Suppressor macrophage treated with lipopolysaccharide for 4 hours (primary cell): ENCODE measurements at places on chromosomes 12 and 14.
A peak's percentile ranks its signal among the peaks of the same experiment; 100 is the strongest.

DNA sequence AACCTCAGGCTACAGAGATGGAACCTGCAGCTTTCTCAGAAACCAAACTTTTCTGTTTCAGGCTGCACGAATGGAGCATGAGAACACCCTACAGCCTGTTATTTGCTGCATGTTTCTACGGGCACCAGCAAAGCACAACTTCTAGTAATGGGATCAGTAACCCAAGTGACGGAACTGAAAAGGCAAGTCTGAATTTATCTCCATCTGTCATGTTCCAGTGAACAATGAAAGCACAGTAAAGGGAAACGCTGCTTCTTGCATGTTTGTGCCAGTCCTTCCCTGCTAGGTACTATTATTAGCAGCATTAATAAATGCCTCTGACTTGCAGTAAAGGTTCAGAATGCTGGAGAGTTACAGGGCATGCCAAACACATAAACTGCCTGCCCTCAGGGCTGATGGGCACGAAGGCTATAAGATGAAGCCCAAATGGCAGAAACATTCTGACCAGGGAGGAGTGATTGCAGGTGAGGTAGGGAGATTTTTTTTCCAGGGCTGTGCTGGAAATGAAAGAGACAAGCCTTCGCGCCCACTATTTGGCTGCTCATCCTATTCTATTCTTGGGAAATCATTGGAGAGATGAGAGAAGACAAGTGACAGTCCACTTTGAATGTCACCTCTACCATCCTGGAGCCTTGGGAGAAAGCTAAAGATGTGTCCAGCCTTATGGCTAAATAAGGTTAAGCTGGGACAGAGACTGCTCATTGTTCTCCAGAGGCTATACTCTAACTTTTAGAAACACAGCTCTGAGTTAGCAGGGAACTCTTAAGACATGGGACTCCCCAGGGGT is 100.4 kb upstream of the PLXNC1 start:
- no peak for DNase-seq

DNA sequence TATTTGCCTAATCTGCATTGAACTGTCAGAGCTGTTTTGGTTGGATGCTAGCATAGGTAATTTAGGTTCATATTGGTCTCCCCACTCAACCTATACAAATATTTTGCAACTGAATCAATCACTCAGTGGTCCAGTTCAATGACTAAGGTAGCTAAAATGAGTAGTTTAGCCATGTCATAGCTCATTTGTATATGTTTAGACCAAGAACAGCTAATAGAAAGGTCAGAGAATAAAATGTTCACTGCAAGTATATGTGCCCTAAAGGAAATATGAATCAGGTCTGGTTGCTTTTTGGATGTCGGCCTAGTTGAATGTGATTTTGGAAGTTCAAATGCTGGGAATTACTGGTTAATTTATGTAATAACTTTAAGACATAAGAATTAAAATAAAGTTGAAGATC is 883.9 kb downstream of the LRFN5 start:
- no peak for DNase-seq

GRCh38 chr14:49879646-49880204 is 13.2 kb upstream of the ARF6 start:
- DNase-seq: peak; percentile 67

GRCh38 chr12:104707194-104707593 is 250.4 kb downstream of the CHST11 start:
- no peak for DNase-seq

DNA sequence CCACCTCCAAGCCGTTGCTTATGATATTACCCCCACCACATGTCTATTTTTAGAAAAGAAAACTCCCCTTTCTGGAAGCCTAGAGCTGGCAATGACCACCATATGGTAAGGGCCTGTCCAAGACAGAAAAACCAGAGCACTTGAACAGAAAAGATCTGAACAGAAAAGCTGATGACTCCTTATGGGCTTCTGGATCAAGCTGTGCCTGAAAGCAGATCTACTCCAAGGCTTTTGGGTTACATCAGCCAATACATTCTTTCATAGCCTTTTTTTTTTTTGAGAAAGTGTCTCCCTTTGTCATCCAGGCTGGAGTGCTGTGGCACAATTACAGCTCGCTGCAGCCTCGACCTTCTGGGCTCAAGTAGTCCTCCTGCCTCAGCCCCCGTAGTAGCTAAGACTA is 16.8 kb upstream of the OAS2 start:
- DNase-seq: no peak

DNA sequence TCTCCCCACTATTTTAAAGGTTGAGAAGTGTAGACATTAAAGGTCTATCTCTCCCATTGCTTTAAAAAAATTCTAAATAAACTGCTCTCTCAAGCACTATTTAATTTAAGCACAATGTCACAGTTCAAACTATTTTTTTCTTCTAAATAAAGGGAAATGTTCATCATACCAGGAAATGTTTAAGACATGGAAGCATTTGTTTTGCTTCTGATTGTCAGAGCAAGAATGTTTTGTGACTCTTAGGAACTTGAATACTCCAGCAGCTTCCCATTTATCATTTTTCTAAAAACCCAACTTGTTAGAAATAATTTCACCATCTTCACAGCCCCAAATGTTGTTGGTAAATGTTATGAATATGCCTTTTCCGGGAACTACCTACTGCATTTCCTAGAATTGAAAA is 121.8 kb upstream of the NTF3 start:
- DNase-seq: no peak

DNA sequence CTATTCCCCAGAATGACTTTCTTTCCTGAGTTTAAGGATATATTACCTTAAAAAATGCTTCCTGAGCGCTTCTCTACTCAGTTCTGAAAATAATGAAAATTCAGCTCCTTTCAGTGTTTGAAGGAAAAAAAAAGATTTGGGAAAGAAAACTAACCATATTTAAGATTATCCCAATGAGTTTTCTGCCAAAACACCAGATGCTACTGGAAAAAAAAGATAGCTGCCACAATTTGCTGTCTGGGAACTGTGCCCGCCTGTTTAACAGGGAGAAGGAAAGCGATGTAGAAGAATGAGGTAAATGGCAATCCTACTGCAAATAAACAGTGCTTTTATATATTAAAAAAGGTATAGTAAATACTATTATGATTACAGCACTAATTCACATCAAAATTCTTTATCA is 367.6 kb upstream of the PRICKLE1 start:
- no peak for DNase-seq

- no peak for DNase-seq
These were observed 30.7 kb downstream of the TMEM229B start for GRCh38 chr14:67457782-67458181.

- no peak for DNase-seq
These were observed 20.5 kb downstream of the DERA start for GRCh38 chr12:15931590-15932053.

DNA sequence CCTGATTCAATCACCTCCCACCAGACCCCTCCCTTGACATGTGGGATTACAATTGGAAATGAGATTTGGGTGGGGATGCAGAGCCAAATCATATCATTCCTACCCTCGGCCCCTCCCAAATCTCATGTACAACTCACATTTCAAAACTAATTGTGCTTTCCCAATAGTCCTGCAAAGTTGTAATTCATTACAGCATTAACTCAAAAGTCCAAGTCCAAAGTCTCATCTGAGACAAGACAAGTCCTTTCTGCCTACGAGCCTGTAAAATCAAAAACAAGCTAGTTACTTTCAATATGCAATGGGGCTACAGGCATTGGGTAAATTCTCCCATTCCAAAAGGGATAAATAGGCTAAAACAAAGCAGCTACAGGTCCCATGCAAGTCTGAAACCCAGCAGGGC is 634.6 kb downstream of the SLC6A15 start:
- DNase-seq: no peak

DNA sequence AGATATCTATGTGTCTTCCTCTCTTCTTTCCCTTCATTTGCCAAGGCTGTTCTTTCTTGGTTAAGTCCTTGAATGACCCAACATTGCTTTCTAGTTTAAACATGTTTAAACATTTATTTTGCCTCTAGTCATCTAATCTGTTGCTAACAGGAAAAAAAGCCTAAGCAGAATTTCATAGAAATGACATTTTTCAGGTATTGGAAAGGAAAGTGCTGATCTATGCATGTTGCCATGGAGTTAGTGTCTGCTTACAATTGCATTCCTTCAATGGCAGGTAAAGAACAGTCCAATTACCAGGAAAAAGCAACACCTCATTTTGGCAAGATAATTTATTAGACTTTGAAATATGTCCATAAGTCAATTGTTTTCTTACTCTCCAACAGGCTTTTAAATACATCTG is 21.5 kb upstream of the SLC2A13 start:
- DNase-seq: no peak

DNA sequence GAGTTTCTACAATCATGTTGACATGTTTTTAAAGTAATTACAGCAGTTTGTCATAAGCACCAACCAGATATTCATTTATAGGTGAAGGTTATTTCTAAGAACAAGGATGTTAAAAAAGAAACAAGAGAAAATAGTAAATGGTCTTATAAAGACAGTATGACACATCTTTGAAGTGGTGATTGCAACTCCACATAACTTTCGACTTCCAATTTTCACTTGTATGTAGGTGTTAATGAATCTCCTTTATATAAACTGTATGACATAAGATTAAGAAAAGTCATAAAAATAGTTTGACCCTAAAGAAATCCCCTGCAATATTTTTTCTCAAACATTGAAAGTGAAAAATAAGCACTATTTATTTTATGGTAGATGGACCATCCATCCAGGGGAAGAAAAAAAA is 144.8 kb upstream of the PTPRQ start:
- no peak for DNase-seq

- no peak for DNase-seq
These were observed 33.9 kb downstream of the SLC35F4 start for GRCh38 chr14:57831981-57832380.
